Cardiac muscle cell (in vitro differentiated cells and primary cell): ENCODE measurements at places on chromosomes 6 and 20. TPM values are rescaled to one million over a fixed set of nuclear protein-coding genes. Genes with fewer than 3 reads are reported as not detected.
A peak's percentile ranks its signal among the peaks of the same experiment; 100 is the strongest.

DNA sequence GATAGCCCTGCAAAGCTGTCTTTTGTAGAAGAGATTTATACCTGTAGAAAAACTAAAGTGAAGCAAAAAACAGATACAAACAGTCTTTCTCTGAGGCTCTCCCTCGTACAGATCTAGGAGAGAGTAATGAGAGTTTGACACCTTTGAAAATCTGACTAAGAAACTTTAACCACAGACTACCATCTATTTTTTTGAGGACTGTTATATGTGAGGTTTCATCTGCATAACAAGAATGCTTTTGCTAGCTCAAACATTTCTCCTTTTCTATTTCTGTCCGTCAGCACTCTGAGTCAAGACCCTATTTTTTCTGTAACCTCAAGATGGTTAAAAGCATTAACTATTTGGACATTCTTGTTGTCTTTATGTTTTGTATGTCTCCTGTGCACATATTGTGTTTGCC lies 193.0 kb downstream of the BTBD3 start:
- no peak overlapping the region for H3K27ac ChIP-seq
- no peaks in the 10 kb centered on the region for H3K27me3 ChIP-seq
- peak; percentile 36 for DNase-seq

DNA sequence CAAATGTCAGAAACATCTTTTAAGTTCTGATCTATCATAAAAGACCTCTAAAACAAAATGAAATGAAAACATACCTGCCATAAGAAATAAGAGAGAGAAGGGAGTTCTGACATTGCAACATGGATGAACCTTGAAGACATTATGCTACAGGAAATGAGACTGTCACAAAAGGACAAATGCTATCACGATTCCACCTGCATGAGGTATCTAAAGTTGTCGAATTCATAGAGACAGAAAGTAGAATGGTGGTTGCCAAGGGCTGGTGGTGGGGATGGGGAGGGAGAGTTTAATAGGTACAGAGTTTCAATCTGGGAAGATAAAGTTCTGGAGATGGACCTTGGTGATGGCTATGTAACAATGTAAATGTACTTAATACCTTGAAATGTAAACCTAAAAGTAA lies 3.3 kb downstream of the EZR start:
- no peaks in the 10 kb centered on the region for H3K27me3 ChIP-seq
- peak overlapping the region; percentile 100 for H3K4me3 ChIP-seq
- DNase-seq = no peak
- no peak overlapping the region for H3K27ac ChIP-seq
- H3K36me3 ChIP-seq = peaks cover 5% of the 10 kb centered on the region
- peaks cover 46% of the 10 kb centered on the region for H3K4me1 ChIP-seq

GRCh38 chr20:25987073-25987927 lies 290.6 kb upstream of the ZNF337 start:
- H3K27me3 ChIP-seq = no peaks in the 10 kb centered on the region
- H3K4me3 ChIP-seq = no peak overlapping the region
- no peak overlapping the region for H3K27ac ChIP-seq
- H3K36me3 ChIP-seq = no peaks in the 10 kb centered on the region
- peak; percentile 63 for DNase-seq
- H3K4me1 ChIP-seq = no peaks in the 10 kb centered on the region

GRCh38 chr20:15236812-15237211 lies 899.4 kb upstream of the FLRT3 start:
- H3K27me3 ChIP-seq = no peaks in the 10 kb centered on the region
- H3K36me3 ChIP-seq = no peaks in the 10 kb centered on the region
- no peaks in the 10 kb centered on the region for H3K4me1 ChIP-seq
- H3K27ac ChIP-seq = no peak overlapping the region
- no peak overlapping the region for H3K4me3 ChIP-seq

GRCh38 chr6:34324738-34325444 lies 67.6 kb downstream of the NUDT3 start:
- DNase-seq = peak; percentile 78
- H3K27ac ChIP-seq = peak overlapping the region; percentile 64
- H3K4me3 ChIP-seq = no peak overlapping the region
- H3K36me3 ChIP-seq = no peaks in the 10 kb centered on the region
- H3K4me1 ChIP-seq = peaks cover 4% of the 10 kb centered on the region

DNA sequence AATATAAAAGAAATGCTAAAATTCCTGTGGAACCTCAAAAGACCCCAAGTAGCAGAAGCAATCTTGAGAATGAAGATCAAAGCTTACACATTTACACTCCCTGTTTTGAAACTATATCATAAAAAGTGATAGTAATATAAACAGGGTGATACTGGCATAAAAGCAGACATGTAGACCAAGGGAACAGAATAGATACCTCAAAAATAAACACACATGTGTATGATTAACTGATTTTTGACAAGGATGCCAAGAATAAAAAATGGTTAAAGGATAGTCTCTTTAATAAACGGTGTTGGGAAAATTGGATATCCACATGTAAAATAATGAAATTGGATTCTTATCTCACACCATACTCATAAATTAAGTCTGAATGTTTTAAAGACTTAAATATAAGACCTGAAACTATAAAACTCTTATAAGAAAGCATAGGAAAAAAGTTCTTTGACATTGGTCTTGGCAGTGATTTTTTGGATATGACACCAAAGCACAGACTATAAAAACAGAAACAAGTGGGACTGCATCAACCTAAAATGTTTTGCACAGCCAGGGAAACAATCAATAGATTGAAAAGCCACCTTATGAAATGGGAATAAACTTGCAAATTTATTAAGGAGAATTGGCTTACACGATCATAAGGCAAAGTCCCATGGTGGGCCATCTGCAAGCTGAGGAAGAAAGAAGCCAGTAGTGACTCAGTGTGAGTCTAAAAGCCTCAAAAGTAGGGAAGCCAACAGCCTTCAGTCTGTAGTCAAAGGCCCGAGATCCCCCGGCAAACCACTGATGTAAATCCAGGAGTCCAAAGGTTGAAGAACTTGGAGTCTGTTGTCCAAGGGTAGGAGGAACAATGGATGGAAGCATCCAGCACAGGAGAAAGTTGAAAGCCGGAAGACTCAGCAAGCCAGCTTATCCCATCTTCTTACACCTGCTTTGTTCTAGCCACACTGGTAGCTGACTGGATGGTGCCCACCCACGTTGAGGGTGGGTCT lies 144.3 kb downstream of the MEI4 start:
- H3K4me1 ChIP-seq = no peaks in the 10 kb centered on the region
- no peak overlapping the region for H3K27ac ChIP-seq
- no peak overlapping the region for H3K4me3 ChIP-seq
- H3K27me3 ChIP-seq = no peaks in the 10 kb centered on the region

GRCh38 chr20:9574181-9574580 lies 59.8 kb downstream of the LAMP5 start:
- H3K27me3 ChIP-seq = no peaks in the 10 kb centered on the region
- H3K4me3 ChIP-seq = no peak overlapping the region
- H3K4me1 ChIP-seq = peaks cover 17% of the 10 kb centered on the region
- H3K36me3 ChIP-seq = no peaks in the 10 kb centered on the region
- no peak for DNase-seq
- no peak overlapping the region for H3K27ac ChIP-seq

- peak overlapping the region; percentile 49 for H3K4me3 ChIP-seq
- no peak for DNase-seq
- H3K36me3 ChIP-seq = no peaks in the 10 kb centered on the region
Measured at GRCh38 chr6:33313105-33313708, 671 bp downstream of the TAPBP start.

GRCh38 chr6:75480425-75480824 lies 13.2 kb downstream of the FILIP1 start:
- peaks cover 53% of the 10 kb centered on the region for H3K4me1 ChIP-seq
- no peak overlapping the region for H3K4me3 ChIP-seq
- H3K27me3 ChIP-seq = no peaks in the 10 kb centered on the region
- no peak for DNase-seq
- peak overlapping the region; percentile 71 for H3K27ac ChIP-seq

DNA sequence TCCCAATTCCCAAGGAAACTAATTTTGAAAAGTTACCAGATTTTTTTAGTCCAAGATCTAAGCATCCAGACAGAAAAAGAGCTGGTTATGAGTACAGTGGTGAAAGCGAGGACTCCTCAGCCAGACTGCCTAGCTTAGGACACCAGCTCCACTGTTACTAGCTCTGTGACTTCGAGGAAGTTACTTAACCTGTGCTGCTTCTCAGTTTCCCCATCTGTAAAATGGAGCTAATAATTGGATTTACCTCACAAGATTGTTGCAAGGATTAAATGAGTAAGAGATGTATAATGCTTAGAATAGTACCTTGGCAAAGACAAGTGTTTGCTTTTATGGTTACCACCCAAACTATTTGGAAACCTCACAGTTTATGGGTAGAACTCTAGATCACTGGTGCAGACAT lies 1.1 kb downstream of the NT5DC1 start:
- DNase-seq = no peak
- peak overlapping the region; percentile 95 for H3K27ac ChIP-seq
- H3K4me3 ChIP-seq = peak overlapping the region; percentile 87
- peaks cover 14% of the 10 kb centered on the region for H3K4me1 ChIP-seq

DNA sequence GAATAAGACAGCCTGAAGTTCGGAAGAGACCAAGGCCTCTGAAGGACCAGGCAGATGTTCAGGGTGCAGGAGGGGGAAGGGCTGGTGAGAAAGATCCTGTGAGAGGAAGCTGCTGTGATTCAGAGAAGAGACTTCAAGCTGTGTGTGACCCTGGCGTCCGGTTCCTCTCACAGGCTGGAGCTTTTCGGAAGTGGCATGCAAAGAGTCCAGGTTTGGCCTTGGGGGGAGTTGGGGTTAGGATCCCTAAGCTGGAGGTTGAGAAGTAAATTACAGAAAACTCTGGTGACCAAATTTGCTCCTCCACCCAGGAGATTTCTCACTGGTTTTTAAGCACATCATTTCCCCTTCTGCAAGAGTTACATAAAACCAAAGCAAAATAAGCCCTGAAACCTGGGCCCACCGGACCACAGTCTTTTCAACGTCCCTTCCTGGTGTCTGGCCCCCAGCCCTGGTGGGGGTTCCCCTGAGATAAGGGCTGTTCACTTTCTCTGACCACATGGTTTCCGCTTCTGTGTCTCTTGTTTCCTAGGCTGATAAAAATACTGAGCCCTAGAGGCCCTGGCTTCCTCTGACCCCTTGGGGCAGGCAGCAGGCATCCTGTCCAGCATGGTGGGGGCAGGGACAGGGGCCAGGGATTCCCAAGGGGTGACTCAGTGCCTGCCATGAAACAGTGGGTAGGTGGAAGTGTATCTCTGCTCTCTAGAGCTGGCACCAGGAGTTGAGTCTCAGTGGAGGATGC lies 12.0 kb upstream of the LTA start:
- peaks cover 6% of the 10 kb centered on the region for H3K36me3 ChIP-seq
- H3K4me1 ChIP-seq = peaks cover 5% of the 10 kb centered on the region
- H3K4me3 ChIP-seq = no peak overlapping the region
- H3K27me3 ChIP-seq = no peaks in the 10 kb centered on the region

DNA sequence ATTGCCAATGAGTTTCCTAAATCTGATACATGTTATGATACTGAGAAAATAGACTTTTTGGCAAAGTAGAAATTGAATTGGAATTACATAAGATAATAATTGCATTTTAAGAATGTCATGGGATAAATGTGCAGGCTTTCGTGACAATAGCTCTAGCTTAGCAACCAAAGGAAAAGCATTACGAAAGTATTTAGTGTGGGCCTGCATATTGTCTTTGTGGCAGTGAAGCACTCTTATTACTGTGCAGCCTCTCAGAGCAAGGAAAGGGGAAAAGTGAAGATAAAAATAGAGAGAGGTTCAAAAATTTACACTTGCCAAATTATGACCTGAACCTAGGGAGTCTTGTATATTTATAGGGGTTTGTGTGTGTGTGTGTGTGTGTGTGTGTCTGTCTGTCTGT lies 12.6 kb upstream of the DEFB113 start:
- H3K4me3 ChIP-seq = no peak overlapping the region
- H3K4me1 ChIP-seq = peaks cover 5% of the 10 kb centered on the region
- H3K36me3 ChIP-seq = no peaks in the 10 kb centered on the region
- no peaks in the 10 kb centered on the region for H3K27me3 ChIP-seq
- no peak overlapping the region for H3K27ac ChIP-seq

DNA sequence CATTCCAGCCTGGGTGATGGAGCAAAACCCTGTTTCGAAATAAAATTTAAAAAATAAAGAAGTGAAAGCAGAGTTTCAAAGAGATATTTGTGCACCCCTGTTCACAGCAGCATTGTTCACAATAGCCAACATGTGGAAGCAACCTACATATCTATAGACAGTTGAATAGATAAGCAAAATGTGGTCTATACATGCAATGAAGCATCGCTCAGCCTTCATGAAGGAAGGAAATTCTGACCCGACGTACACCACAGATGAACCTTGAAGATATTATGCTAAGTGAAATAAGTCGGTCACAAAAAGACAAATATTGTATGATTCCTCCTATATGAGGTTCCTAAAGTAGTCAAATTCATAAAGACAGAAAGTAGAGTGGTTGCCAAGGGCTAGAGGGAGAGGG lies 6.5 kb upstream of the NCOA6 start:
- no peak overlapping the region for H3K4me3 ChIP-seq
- H3K27ac ChIP-seq = no peak overlapping the region
- H3K4me1 ChIP-seq = peaks cover 5% of the 10 kb centered on the region
- no peak for DNase-seq

DNA sequence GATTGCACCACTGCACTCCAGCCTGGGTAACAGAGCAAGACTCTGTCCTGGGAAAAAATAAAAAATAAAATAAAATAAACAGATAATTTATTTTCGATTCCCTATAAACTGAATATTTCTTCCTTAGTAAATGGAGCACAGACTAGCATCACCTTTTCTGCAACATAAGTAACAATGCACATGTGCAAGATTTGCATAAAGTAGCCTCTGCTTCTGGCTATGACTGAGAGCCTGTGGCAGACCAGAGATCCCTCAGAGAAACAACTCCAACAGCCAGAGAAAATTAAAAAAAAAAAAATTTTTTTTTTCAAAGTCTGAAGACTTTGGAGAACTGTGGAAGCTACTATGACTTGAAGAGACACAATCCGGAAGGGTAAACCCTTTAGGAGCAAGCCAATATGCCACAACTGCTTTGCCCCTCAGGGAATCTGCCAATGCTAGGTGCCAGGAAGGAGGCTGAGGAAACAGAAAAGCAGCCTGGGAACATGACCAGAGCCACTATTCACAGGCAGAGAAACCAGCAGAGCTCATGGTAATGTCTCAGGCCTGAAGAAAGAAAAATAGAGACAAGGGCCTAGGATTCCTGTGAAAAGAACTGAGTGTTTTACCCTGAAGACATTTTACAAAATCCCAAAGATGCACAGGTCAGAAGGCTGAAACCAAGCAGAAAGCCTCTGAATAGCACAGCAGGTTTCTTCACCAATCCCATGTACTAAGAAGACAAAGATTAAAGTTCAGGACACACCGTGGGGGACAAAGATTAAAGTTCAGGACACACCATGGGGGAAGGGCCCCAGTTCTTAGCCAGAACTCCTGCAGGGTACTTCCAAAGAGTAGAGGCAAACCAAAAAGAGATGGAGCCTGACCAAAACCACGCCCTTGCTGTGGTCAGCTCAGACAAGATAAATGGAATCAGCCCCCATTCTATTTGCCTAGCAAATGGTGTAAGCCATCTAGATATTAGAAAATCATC lies 25.8 kb downstream of the B4GALT5 start:
- DNase-seq = no peak
- peaks cover 19% of the 10 kb centered on the region for H3K4me1 ChIP-seq
- peak overlapping the region; percentile 61 for H3K27ac ChIP-seq
- no peaks in the 10 kb centered on the region for H3K27me3 ChIP-seq
- H3K4me3 ChIP-seq = no peak overlapping the region

HAO1 gene
- not detected in 2 replicates for total RNA-seq

GTSF1L gene
- total RNA-seq = not detected in 2 replicates

TMEM244 gene
- total RNA-seq = not detected in 2 replicates

SLC32A1 gene
- total RNA-seq = not detected in 2 replicates

MTHFD1L gene
- 18.0 and 18.2 TPM in 2 replicates for total RNA-seq

POU3F2 gene
- total RNA-seq = 0.48 and 1.3 TPM in 2 replicates

DTNBP1 gene
- 8.0 and 9.2 TPM in 2 replicates for total RNA-seq

RIOK1 gene
- total RNA-seq = 10.3 and 16.8 TPM in 2 replicates

MUCL3 gene
- total RNA-seq = not detected in 2 replicates
